ENCODE measurements at places on chromosomes 3 and 15.

DNA sequence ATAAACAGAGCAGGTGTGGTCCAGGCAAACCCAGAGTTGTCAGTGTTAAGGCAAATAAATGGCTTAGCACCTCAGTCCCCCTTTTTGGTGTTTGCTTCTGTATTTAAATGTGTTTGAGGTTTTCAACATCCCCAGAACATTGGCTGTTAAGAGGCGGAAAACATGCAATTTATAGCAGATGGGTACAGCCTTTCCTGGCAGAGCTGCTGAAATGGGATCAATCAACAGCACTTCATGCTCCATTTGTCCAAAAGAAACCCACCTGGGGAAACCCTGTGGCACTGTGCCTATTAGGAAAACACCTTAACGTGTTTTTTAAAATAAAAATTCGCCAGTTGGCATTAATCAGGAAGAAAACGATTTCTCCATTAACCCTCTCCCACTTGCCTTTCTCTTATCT, 135.4 kb downstream of the MCTP2 start:
- DNase-seq = no peak

DNA sequence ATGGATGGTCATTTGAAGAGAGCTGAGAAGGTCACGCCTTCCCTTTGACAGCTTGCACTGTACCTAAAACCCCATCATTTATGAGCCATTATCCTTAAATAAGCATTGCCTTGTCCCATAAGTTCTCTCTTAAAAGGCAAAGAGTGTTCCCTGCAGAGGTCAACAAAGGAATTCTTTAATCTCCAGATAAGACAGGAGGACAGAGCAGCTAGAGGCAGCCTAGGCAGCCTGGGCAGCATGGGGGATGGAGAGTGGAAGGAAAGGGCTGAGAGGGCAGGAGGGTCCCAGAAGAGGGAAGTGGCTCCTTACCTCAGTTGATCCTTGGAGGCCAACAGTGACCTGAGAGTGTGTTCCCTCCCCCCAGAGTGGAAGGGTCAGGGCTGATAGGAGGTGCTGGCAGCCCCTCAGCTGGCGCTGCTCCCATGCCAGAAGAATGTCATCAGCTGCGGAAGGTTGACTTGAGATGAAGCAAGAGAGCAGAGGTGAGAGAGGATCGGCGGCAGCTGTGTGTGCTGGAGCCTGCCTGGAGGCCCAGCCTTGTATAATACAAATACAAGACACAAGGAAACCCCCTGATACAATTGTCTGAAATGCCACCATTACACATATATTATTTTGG, 12.8 kb downstream of the KBTBD13 start:
- no peak for DNase-seq

- DNase-seq = no peak
These were observed 141.5 kb upstream of the EIF1B start for GRCh38 chr3:40167958-40168357.

- DNase-seq = no peak
These were observed 31.1 kb upstream of the UBE2E2 start for GRCh38 chr3:23172059-23172458.

GRCh38 chr3:139491966-139492365, 15.7 kb upstream of the RBP2 start:
- no peak for DNase-seq
